ENCODE measurements at places on chromosomes 3 and 15. TPM values are rescaled to one million over a fixed set of nuclear protein-coding genes. Genes with fewer than 3 reads are reported as not detected.

The MESP1 gene
- total RNA-seq: 0.73 TPM

The PARP15 gene
- 1.1 TPM for total RNA-seq

The LSAMP gene
- 18.5 TPM for total RNA-seq

The GABRR3 gene
- total RNA-seq: not detected

The FGD5 gene
- total RNA-seq: not detected

The DLEC1 gene
- 0.15 TPM for total RNA-seq

The GTPBP8 gene
- total RNA-seq: 58.8 TPM

The MTFMT gene
- 38.7 TPM for total RNA-seq

The ANKRD63 gene
- total RNA-seq: not detected

The TEX264 gene
- total RNA-seq: 79.2 TPM

The FBN1 gene
- total RNA-seq: 56.8 TPM

The TIGIT gene
- total RNA-seq: not detected

The ACOX2 gene
- 1.1 TPM for total RNA-seq
